ENCODE measurements at places on chromosomes 7 and 10. TPM values are rescaled to one million over a fixed set of nuclear protein-coding genes. Genes with fewer than 3 reads are reported as not detected.

Gene DNA2
- 50.2 TPM for total RNA-seq

Gene PRSS1
- not detected for total RNA-seq

Gene AGMO
- not detected for total RNA-seq

Gene OR6B1
- not detected for total RNA-seq

Gene CCDC7
- 6.8 TPM for total RNA-seq

Gene OR2AE1
- not detected for total RNA-seq

Gene CXCL12
- not detected for total RNA-seq

Gene HOXA4
- not detected for total RNA-seq

Gene RSPH10B
- not detected for total RNA-seq

Gene STK31
- total RNA-seq = not detected

Gene RNF148
- total RNA-seq = not detected

Gene AGAP9
- total RNA-seq = 7.9 TPM

Gene ENTPD1
- 0.26 TPM for total RNA-seq

Gene ACTR3C
- 3.1 TPM for total RNA-seq

Gene SLC18A2
- total RNA-seq = not detected

Gene PLXDC2
- not detected for total RNA-seq

Gene ENO4
- not detected for total RNA-seq

Gene PLXNA4
- total RNA-seq = 0.05 TPM

Gene LIPK
- total RNA-seq = not detected

Gene FKBP6
- total RNA-seq = not detected

Gene NUDCD3
- 81.8 TPM for total RNA-seq
